Coronary artery (tissue), 2 donors: ENCODE measurements at places on chromosomes 5 and 9.

- DNase-seq: no peak
These were observed 161.8 kb upstream of the CLINT1 start for GRCh38 chr5:158020555-158021418.

- no peak for DNase-seq
These were observed 242.1 kb downstream of the CWC27 start for GRCh38 chr5:65010841-65011240.

GRCh38 chr5:143700994-143701393 is 111.0 kb upstream of the HMHB1 start:
- DNase-seq: no peak

GRCh38 chr5:134438721-134439123 is 27.0 kb upstream of the CDKN2AIPNL start:
- no peak for DNase-seq

- no peak for DNase-seq
These were observed 13.5 kb upstream of the RALGDS start for GRCh38 chr9:133134388-133135145.

DNA sequence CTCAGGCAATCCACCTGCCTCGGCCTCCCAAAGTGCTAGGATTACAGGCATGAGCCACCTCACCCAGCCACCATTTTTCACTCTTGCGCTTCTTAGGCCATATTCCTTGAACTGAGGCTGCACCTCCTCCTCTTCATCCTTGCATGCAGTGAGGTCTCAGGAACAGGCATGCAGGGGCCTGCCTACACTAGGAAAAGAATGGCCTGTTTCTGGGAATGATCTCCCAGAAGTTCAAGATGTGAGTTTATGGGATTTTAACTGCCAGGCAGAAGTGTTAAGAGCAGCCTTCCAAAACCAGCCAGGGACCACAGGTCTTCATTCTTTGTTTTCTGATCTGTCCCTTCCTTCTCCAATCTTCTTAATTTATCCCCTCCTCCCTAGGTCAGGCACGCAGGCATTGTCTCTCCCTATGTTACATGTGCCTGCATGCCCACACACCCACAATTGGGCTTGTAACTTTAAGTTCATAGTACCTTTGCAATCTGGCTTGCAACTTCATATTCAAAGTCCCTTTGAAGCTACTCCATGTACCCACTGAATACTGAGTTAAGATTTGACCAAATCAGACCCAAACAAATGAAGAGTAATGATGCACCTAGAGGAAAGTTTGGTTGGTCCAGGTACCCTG is 10.5 kb upstream of the HSPA4 start:
- no peak for DNase-seq

GRCh38 chr9:110095161-110095595 is 112.8 kb downstream of the C9orf152 start:
- DNase-seq: no peak
